CD4-positive, alpha-beta T cell treated with Interleukin-4 for 1 hour (primary cell): ENCODE measurements at places on chromosomes 16 and 17.

DNA sequence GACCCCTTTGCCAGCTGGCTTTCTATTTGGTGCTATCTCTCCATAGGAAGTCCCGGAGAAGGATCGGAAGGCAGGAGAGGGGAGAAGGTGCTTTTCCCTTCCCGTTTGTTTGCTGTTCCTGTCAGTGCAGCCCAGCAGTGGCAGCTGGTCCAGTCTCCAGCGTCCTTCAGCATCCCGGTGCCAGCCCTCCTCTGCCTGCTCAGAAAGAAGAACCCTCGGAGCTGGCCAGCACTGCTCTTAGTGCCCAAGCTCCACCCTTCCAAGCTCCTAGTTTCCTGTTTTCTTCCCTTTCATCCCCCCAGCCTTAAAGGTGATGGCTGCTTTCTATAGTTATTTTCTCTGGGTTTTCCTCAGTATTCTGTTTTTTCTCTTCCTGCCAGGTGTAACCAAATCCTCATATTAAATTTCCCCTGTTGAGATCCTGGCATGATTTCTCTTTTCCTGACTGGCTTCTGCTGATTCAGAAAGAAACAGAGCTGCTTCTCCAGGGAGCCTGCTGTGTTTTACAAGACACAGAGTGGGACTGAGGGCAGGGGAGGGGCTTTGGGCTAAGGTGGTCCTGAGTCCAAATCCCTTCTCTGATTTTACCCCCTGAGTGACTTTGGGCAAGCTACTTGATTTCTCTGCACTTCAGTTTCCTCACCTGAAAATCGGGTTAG lies 186.8 kb downstream of the COPRS start:
- no peak for DNase-seq

DNA sequence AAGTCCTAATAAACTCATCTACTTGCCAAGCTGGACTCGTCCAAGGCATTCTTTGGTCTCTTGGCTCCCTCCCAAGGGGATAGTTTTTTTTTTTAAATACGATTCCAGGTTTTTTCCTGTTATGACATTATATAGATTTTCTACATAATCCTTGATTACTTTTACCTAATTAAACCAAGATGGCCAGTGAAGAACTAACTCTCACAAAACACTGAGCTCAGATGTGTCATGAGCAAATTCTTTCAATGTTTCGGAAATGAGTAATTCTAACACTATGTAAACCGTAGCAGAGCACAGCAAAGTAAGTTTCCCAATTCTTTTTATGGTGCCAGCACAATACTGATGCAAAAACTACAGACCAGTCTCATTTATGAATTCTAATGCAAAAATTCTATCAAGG lies 1.8 kb downstream of the ZNF23 start:
- DNase-seq, result no peak

GRCh38 chr16:64440005-64440404 lies 681.9 kb downstream of the CDH11 start:
- no peak for DNase-seq

DNA sequence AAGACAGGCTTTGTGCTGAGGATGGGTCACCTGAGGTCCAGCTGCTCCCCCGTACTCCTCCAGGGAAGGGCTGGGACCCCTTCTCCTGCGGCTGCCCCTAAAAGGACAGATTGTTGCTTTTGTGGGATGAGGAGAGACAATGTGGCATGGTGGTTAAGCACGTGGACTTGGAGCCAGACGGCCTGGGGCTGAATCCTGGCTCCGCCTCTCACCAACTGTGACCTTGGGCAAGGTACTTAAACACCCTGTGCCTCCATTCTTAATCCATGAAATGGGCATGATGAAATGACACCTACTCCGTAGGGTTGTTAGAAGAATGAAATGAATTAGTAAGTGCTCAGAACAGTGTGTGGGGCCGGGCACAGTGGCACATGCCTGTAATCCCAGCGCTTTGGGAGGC lies 39.6 kb upstream of the PLCG2 start:
- DNase-seq, result no peak

GRCh38 chr17:80664217-80664790 lies 119.7 kb downstream of the RPTOR start:
- DNase-seq, result no peak

GRCh38 chr17:41490000-41490990 lies 585 bp upstream of the KRT36 start:
- DNase-seq, result no peak

- DNase-seq, result no peak
These were observed 21.0 kb downstream of the PRCD start for GRCh38 chr17:76560877-76561221.

DNA sequence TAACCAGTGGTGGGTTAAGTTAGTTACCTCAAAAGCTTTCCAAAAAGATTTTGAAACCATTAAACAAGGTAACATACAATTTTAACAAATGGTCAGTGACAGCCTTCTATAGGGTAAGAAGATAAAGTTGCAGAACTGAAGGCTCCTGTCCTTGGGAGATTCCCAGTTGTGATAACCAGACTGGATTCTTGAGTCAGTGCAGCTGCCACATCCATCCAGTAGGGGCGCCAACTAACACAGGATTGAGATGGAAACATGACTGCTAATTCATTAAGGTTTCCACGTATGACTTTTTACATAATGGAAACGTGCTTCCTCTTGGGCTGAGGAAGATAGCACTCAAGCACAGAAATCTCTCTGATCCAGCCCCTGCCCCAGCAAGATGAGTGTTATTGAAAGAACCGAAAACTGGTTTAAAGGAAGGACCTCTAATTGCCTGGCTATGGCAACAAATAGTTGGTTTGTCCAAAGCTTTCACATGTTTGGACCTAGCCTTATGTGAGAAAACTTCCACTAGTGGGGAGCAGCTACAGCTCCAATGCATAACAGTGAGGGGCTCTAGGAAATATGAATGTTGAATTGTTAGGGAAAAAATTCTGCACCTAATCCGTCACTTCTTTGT lies 269.8 kb upstream of the MYOCD start:
- DNase-seq, result no peak

- DNase-seq, result no peak
These were observed 62.2 kb downstream of the UTP18 start for GRCh38 chr17:51322390-51323029.

DNA sequence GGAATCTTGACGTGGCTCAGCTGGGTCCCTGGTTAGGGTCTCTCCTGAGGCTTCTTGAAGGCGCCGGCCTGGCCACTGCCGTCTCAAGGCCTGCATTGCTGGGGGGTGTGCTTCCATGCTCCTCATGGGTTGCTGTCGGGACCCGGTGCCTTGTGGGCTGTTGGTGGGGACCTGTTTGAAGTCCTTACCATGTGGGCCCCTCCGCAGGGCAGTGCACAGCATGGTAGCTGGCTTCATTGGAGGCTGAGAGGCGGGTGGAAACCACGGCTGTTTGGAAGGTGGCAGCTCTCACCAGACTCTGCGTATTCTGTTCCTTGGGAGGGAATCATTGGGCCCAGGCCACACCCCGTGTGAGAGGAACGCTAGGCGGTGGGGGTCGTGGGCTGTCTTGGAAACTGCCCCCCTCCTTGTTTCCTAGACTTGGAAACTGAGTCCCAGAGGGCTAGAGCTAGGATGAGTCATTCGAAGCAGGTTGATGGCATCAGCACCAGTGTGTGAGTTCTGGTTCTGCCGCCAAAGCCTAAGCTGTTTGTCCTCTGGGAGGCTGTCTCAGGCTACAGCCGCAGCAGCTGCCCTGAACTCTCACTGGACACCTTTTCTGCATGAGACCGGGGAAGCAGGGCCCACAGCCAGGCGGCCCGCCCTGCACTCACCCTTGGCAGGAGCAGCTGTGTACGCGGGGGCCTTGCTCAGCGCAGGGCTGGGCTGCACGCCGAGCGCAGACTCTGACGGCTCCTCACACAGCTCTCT lies 35.2 kb downstream of the ZNF750 start:
- no peak for DNase-seq

DNA sequence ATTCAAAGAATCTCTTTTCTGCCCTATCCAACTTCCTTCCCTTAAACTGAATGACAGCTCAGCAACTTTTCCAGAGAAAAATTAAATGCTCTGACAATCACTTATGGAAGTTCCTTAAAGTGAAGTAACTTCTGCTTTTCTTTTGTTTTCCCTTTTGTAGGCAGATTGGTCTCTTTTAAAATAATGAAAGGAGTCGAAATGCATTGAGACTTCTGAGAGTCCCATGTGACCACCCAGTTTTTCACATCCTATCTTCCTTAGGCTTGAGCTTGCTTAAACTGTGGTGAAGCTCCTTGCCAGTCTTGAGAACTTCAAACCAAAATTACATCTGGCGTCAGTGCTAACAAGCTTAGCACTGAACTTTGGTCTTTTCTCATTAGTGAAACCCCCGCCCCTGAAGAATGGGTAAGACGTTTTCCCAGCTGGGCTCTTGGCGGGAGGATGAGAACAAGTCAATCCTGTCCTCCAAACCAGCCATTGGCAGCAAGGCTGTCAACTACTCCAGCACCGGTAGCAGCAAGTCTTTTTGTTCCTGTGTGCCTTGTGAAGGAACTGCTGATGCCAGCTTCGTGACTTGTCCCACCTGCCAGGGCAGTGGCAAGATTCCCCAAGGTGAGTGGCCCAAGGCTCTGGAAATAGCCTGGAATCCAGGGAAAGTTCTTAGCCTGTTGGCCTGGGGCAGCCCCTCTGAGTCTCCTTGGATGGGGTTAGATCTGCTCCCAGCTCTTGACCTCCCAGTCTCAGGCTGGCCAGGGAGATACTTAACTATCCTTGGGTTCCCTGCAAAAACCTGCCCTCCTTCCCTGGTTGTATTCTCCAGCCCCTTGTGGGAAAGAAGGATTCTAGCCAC lies 1.2 kb downstream of the TMEM106A start:
- DNase-seq, result no peak

- DNase-seq, result peak; percentile 15
These were observed at the start of gene CDH1 for GRCh38 chr16:68737046-68737729. TSS of gene CDH1 (plus strand) at chr16:68737292. CDS start at chr16:68737416, 124 bp downstream.

GRCh38 chr17:69678206-69678605 lies 263.7 kb downstream of the MAP2K6 start:
- DNase-seq, result no peak

DNA sequence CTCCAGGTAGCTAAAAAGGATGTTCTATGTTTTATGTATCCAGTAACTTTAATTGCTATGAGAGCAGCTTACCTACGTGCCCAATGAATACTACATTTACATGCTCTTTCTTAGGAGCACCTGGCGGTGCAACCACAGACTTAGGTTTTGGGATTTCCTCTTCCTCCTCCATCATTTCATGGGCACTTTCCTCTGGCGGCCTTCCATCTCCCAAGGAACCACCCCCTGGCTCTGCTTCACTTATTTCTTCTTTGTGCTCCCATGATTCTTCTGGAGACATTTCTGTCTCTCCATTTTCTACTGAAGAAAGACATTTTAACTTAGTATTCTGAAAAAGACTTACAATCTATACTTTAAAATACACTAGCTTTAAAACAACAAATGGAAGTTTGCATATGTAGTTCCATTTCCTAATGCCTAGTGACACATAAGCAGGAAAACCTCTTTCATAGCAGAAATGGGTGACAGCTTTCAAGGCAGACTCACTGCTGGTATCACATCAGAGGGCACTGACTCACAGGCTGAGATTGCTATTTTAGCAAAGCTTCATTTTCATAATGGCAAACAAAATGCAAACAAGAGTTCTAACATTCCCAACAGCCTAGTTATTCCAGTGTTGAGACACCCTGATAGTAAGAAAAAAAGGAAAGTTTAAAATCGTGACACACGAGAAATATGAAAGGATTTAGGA lies 19.1 kb downstream of the GSPT1 start:
- no peak for DNase-seq

GRCh38 chr17:63497708-63498483 lies 21.0 kb downstream of the ACE start:
- DNase-seq, result no peak

DNA sequence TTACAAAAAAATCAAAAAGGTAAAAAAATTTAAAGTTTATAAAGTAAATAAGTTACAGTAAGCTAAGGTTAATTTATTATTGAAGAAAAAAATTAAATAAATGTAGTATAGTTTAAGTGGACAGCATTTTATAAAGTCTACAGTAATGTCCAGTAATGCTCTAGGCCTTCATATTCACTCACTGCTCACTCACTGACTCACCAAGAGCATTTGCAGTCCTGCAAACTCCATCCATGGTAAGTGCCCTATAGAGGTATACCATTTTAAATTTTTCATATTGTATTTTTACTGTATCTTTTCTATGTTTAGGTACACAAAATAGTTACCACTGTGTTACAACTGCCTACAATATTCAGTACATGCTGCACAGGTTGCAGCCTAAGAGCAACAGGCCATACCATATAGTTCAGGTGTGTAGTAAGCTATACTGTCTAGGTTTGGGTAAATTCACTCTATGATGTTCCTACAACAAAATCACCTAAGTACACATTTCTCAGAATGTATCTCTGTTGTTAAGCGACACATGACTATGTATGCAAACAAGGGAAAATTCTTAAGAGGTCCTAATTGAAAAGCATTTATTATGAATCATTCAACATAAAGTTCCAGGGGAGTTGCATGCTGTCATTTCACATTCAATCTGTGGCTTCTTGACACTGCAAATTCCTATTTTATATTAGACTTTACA lies 92.3 kb downstream of the SPAG9 start:
- DNase-seq, result no peak

DNA sequence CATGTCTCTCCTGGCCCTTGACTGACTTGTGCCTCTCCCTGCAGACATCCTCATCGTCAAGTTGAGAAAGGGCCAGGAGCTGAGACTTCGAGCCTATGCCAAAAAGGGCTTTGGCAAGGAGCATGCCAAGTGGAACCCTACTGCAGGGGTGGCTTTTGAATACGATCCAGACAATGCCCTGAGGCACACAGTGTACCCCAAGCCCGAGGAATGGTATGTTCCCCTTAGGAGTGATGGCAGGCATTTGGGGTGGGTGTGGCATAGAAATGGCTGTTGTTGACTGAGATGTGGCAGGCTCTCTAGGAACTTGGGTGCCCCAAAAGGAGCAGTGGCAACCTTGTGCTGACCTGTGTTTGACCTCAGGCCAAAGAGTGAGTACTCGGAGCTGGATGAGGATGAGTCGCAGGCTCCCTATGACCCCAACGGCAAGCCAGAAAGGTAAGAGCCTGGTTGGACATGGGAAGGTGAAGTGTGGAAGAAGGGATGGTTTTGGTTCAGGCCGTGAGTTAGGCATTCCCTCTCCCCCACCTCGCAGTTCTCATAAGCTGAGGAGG lies 7.5 kb downstream of the POLR2C start:
- DNase-seq, result no peak

- DNase-seq, result peak; percentile 76
These were observed 3.4 kb upstream of the HEXD start for GRCh38 chr17:82414548-82415281.

DNA sequence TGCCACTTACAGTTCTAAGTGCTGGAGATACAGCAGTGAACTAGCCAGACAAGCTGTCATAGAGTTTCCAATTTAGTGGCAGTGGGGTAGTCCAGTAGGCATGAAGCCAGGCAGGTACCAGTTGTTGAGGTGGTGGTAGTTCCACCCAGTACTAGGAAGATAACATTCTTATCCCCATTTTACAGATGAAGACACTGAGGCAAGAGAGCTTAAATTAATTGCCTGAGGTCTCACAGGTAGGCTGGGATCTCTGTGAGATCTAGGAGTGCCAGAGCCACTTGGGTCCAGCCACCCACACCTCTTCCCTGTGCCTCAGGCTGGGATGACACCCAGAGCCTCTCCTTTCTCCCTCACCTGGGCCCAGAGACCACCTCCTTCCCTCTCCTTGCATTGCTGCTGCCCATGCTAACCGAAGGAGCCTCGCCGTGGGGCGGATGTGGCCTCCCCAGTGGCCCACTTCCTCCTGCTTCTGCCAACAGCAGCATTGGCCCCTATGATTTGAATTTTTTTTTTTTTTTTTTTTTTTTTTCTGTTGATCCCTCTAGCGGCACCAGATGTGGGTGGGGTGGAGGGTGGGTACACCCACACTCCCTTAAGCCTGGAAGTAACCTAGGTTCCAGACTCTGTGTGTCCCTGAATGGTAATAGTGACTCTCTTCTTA lies 114.0 kb downstream of the PRKCB start:
- peak; percentile 77 for DNase-seq

- DNase-seq, result no peak
These were observed 3.1 kb downstream of the ALOX15B start for GRCh38 chr17:8041979-8042378.
